Non-pigmented ciliary epithelial cell (primary cell): ENCODE measurements at places on chromosomes 5 and 9.

GRCh38 chr5:82349652-82350051 is 71.5 kb upstream of the RPS23 start:
- DNase-seq: no peak

- no peak for DNase-seq
Measured at GRCh38 chr9:86116425-86116824, 17.1 kb upstream of the GOLM1 start.

DNA sequence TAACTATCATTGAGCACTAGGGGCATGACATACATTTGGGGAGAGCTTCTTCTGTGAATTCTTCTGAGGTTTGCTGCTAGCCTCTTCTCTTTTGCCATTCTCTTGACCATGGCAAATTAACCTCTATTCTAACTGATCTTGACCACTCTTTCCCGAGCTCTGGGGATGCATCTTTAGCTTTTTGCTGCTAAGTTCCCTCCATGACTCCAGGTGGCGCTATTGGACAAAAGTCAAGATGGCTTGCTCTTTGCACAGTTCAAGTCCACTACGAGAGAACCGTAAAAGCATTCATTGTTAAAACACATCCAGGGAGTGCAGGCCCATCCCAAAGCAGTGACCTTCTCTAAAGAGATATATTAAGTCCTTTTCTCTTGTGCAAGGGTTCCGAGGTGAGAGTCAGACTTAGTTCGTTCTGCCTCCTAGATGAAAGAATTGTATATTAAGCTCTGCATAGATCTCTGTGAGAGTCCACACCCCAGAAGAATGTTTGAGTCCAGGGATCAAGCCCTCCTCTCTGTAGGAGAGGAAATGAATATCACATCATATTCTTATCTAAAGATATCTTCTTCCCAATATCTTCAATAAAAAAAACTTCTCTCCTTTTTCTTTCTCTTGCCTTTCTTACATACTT is 1152.9 kb upstream of the CDH6 start:
- DNase-seq: peak; percentile 40

GRCh38 chr5:103151156-103151555 is 31.1 kb downstream of the PPIP5K2 start:
- no peak for DNase-seq

DNA sequence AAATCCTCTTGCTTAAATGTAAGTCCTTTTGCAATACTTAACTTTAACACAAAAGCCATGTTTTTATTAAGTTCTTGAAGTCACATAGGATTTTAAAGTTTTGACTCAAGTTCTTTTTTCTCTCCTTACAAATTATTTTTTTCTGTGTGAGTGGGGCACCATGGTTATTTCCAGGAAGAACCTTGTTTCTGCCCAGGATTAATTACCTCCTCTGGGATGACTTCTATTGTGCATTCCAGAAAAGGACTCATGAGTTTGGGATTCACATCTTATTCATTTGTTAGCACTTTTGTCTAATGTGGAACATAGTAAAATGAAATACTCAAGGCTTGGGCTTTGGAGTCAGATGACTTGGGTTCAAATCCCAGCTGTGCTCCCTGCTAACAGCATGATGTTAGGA is 421.4 kb upstream of the WWC1 start:
- no peak for DNase-seq

DNA sequence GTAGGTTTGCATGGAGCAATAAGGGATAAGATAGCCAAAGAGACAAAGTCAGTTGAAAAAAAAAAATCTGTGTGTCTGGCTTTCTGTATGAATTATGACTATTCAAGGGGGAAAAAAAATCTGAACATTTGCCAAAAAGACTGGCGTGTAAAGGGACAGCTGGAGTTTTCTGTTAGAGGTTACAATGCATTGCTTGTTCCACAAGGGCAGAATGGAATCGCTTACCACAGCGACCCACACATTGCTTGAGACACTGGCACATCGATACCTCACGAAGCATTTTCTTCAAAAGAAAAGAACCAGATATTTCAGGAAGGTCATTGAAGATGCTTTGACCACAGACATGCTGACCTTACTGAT is 327.8 kb downstream of the TMEM167A start:
- DNase-seq: no peak

GRCh38 chr9:12702160-12702758 is 9.1 kb downstream of the TYRP1 start:
- DNase-seq: no peak

GRCh38 chr5:67917561-67917960 is 298.0 kb upstream of the PIK3R1 start:
- DNase-seq: no peak
